ENCODE measurements at places on chromosomes 6 and 20.

- no peak for DNase-seq
Measured at GRCh38 chr6:22467645-22468044, 101.7 kb upstream of the HDGFL1 start.

DNA sequence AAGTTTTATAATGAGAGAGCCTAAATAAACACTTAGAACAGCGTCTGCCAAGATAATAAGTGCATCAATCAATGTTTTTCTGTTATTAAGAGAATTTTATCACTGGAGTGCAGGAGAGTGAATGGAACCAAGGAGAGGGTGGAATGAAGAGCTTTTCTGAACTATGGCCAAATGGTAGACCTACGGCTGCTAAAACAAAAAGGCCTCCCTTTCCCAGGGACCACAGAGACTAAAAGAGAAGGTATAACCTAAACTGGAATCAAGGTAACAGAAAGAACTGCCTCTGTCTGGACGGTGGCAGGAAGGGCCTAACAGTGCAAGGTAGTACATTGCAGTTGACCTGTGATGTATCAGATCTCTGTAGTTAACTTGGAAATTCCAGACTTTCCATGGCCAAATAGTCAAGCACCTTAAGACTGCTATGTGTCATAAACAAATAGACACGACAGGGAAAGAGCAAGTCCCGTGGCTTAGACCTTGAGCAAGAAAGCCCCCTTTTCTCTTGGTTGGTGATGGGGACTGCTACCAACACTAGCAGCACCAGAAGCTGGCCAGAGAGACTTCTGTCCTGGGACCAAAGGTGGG is 5.5 kb downstream of the CNKSR3 start:
- DNase-seq = no peak

- no peak for DNase-seq
Measured at GRCh38 chr6:35063701-35064280, 77.3 kb downstream of the TCP11 start.

GRCh38 chr6:26129656-26130055 is 42.4 kb downstream of the HFE start:
- no peak for DNase-seq

DNA sequence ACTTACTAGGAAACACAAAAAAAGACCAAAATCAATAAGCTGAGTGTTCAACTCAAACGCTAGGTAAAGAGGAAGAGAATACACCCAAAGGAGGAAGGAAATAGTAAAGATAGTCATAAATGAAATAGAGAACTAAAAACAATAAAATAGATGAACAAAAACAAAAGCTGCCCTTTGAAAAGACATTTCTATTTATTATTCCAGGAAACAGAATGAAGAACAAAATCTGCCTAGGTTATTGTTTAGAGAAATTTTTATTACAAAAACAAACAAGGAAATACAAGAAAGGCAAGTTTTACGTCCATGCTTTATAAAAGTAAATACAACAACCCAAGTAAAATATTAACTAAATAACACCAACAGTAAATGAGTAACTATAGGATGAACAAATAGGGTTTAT is 20.1 kb downstream of the HLA-DMB start:
- DNase-seq = no peak

DNA sequence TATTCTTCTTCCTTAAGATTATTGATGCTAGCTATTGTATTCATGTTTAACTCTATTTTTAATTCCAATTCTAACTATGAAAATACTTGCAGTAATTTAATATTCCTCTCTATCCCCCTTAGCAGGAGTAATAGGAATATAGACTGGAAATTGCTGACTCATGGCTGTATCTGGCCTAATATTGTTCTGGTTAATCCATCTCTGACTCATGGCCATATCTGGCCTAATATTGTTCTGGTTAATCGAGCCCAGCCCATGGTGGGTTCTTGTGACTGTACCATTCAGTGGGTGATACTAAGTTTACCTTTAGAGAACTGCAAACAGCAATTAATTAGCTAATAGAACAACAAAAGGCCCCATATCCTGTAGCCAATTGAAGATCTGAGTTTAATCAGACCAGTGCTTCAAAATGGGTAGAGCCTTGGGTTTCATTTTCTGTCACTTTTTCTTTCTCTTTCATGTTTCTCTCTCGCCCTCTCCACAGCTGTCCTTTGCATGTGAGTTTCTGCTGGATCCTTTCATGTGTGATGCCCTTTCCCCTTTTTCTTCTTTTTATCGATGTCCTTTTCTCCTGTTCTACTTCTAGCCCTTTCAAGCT is 50.6 kb downstream of the SLC22A3 start:
- DNase-seq = no peak

DNA sequence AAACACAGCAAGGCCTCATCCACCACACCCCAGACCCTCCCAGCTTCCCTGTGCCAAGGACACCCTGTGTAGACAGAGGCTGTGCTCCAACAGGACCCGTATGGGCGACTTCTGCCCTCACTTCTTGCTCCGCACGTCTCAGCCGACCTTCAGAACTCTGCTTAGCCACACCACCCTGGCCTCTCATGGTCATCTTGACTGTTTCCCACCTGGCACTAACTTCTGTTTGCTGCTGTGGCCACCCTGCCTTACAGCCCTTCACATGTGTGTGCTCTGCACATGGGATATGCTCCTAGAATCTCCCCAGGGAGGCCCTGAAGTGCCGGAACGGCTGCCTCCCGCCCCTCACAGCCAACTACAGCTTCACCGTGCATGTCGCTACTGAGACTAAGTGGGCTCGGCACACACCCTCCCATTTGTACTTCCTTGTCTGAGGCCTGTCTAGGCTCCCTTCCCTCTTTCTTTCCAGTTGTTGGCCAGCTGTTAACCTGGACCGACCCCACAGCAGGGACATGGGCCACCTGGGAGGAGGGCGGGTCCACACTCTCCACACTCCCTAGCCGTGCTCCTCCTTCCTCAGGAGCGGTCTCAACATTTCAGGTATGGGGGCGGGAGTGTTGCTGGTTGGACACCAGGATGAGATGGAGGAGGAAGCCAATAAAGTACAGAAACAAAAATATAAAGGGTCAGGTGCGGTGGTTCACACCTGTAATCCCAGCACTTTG is 69.6 kb downstream of the PYGB start:
- DNase-seq = peak; percentile 0

DNA sequence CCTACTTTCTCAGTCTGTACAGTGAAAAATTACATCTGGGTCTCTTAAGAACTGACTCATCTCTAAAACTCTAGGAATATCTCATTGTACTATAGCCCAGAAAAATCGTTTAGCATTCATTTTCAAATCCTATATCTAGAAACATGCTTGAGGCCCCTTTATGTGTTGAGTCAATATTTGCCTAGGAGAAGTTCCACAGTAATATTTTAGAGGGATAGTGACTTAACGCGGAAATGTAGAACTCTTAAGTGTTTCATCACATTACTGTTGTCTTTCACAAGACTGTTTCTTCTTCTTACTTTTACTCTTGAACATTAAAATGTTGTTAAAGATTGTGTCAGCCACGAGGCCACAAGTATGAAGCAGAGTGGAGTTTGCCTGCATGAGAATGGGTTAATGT is 23.0 kb upstream of the MYLIP start:
- DNase-seq = no peak

- no peak for DNase-seq
Measured at GRCh38 chr20:25277941-25278521, 30.1 kb downstream of the PYGB start.

DNA sequence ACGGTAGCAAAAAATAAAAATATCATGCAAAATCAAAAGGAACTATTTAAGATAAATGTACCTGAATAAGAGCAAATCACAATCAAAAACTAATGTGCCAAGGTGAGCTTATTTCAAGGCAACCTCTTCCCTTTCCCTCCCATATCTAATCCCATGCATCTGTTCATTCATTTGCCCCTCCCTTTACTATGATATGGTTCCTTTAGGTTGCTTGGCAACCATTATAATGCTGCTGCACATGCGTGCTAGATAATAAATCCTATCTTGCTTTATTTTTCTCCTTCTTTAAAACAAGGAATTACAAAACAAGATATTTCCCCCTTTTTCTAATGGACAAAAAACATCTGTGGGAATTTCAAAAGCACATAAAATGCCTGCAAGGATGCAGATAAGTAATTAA is 318.2 kb upstream of the POU3F2 start:
- DNase-seq = no peak

- no peak for DNase-seq
Measured at GRCh38 chr6:137214931-137215330, 4.3 kb downstream of the IFNGR1 start.

DNA sequence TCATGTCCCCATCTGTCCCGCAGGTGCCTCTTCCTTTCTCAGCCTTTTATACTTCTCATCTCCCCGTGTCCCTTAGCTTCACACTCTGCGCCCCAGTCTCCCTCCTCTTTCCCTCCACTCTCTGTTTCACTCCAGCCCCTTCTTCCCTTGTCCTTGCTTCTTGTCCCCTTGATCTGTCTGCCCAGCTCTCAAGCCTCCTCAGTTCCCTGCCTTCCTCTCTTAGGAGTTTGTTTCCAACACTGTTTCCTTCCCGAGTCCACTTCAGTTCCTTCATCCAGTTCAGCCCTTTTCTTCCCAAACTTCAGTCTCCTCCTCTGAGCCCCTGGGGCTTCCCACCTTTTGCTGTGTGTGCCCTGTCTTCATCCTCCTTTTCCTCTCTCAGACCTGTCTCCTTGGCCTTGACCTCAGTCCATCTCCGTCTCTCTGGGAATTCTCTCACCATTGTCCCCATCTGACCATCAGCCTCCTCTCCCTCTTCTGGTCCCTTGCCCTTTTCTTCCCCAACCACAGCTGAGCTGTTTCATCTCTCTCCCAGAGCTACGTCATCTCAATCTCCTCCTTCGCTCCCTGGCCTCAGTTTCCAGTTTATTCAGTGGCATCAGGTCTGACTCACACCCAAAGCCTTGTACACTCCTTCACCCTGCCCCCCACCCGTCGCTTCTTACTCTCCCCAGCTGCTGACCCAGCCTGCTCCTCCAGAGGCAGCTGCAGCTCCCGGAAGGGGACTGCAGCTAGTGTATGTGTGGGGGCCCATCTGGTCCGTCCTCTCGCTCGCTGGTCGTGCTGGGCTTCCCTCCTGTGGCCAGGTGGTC is 2.7 kb upstream of the DDR1 start:
- DNase-seq = no peak

DNA sequence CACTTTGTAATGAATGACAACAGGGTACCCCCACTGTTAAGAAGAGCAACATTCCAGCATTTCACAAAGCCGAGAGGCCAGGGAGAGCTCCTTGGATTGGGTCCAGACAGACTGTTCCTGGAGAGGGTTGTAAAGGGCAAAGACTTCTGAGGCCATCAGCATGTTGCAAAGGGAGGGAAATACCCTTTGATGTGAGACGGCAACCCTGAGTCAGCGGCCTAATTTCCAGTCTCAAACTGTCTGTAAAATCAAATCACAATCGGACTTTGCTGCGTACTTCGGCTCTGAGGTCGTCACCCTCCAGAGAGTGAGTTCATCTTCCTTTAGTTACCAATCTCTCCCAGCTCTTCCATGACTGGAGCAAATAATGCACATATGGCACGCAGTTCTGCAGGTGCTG is 101.0 kb upstream of the DTNBP1 start:
- no peak for DNase-seq

GRCh38 chr20:9919271-9920014 is 80.6 kb upstream of the PAK5 start:
- DNase-seq = no peak

- no peak for DNase-seq
Measured at GRCh38 chr6:105326216-105326615, 76.7 kb downstream of the PREP start.

DNA sequence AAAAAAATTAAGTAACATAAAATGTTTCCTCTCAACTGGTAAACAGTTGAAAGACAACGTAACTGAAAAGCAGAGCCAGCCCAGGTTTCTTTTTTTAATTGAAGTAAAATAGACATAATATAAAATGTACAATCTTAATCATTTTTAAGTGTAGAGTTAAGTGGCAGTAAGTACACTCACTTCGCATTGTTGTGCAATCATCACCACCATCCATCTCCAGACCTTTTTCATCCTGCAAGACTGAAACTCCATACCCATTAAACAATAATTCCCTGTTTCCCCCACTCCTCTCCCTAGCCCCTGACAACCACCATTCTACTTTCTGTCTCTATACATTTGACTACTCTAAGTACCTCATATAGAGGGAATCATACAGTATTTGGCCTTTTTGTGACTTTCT is 395.7 kb downstream of the RNGTT start:
- no peak for DNase-seq

GRCh38 chr6:125995972-125996580 is 9.7 kb downstream of the TRMT11 start:
- DNase-seq = peak; percentile 65

- DNase-seq = no peak
Measured at GRCh38 chr6:38976801-38977500, 71.6 kb upstream of the GLP1R start.

- DNase-seq = no peak
Measured at GRCh38 chr6:52518279-52518945, 58.4 kb downstream of the TRAM2 start.

DNA sequence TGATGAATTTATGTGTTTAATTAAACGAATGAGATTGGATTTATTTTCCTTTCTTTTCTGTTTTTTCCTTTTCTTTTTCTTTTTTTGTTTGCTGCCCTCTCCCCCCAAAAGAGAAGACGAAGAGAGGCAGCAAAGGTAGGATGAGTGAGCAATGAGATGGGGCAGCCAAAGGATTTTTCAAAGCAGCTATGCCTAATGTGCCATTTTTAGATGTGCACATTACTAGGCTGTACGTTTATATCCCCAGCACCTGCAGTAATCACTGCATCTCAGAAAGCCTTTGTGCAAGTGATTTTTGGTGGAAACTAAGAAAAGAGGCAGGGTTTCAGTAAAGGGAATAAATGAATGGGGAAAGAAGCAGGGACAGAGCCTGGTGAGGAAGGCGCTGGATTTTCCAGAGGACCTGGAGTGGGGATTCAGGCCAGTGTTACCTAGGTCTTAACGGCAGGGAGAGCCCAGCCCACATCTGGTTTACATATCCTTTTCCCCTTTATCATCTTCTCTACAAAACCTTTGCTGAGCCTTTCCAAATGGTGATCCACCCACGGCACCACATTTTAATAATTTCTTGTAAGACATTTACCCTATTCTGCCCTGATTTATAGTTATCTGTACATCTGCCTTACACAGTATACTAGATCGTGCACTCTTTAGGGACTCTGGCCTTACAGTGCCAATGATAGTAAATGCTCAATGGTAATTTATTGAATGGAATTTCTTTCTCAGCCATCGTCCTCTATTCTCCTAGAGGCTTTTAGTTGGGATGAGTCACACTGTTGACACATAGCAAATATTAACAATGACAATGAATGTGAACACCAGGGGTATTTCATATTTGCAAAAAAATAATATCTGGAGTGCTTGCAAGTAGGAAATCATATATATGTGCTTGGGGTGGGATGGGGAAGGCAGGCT is 38.3 kb upstream of the ATXN1 start:
- no peak for DNase-seq

DNA sequence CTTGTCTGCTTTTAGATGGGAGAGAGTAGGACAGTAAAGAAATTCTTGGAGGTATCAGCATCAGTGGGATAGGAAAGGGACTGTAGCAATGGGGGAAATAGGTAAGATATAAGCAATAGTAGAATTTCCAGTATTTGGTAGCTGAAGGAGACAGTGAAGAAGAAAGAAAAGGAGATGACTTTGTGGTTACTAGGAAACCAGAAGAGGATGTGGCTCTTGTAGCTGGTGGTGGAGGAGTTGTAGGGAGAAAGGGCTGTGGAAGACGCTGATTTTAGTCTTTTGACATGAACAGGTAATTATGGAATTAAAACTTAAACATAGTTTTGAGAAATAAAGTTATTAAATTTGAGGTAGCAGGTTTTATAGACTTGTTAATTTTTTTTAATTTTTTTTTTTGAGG is 26.1 kb downstream of the SH3BGRL2 start:
- DNase-seq = no peak

GRCh38 chr20:45111799-45112471 is 3.0 kb downstream of the WFDC5 start:
- DNase-seq = no peak

GRCh38 chr6:24517659-24518543 is 23.1 kb downstream of the ALDH5A1 start:
- no peak for DNase-seq
